ENCODE measurements at places on chromosomes 2 and 18.

DNA sequence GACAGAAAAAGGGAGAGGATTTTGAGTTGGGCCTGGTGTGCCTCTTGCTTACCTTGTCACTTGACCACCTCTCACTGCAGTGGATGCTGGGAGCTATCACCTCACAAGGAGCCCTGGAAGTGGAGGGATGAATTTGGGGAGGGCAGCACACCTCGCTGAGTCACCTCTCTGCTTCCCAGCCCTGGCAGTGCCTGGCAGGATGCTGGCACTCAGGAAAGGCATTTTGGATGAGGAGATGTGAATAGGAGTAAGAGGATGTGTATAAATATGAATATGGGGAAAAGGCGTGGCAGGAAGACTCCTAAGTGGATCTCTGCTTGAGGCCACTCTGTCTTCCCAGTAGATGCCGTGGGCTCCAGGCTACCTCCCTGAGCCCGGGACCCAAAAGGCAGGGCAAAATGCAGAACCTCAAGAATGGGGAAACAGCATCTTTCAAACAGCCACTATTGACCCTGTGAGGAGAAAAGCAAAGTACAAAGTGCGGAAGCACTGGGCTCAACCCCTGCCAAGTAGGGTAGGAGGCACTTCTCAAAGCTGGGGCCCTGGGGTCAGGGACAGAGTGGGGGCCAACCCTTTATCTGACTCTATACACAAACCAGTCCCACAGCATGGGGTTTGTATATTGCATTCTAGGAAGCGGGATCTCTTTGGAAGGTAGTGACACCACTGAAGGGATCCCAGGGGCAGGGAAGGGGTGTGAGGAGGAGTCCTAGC lies 164.5 kb upstream of the GLI2 start:
- no peak for DNase-seq

- no peak for DNase-seq
Observed at GRCh38 chr18:1075322-1075721, 170.7 kb downstream of the ADCYAP1 start.

DNA sequence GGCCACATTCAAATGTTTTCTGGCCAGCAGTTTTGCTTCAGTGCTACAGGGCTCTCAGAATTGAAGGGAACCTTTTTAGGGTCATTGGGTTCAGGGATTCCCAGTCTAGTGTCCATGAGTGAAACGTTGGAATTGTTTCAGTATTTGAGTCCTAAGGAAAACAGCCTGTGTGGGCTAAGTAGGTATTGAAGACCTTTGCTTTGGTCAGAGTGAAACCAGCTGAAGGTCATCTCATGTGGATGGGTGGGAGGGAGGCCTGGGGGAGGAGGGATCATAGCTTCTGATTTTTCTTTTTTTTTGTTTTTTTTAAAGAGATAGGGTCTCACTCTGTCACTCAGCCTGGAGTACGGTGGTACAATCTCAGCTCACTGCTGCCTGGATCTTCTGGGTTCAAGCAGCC lies 20.2 kb downstream of the B3GNT2 start:
- DNase-seq: no peak

- DNase-seq: no peak
Observed at GRCh38 chr2:129117434-129117833, 798.8 kb upstream of the HS6ST1 start.

DNA sequence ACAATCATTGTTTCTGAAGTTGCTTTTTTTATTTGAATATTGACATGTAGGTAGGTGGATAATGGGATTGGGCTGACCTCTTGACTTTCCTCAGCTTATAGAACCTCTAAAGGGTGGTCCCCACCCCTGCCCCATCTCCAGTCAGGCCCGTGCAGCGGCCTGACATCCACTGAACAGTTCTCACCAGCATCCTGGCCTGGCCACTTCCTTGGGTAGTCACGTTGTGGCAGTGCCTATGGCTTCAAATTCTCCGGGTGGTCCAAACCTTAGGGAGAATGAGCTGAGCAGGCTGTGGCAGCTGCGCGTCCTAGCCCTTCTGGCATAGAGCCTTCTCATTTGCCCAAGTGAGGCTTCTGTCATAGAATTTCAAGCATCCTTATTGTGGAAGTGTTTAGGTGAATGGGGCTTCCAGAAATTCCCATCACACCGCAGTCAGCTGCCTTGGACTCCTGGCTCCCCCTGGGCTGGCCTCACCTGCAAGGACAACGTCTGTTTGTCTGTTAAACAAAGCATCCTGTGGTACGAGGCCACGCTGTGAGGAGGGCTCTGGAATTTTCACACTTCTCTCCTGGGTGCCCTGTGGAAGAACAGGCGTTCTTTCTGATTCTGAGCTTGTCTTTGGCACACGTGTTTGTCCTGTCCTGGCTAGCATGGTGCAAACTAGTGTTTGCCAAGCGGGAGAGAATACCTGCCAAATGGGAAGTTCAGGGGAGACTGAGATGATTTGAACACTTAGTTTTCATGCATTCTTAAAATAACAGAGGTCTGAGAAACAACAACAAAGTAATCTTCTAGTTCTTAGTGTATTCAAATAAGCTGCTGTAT lies 31.8 kb upstream of the OTOS start:
- DNase-seq: no peak

GRCh38 chr2:215280326-215280725 lies 31.5 kb upstream of the ATIC start:
- DNase-seq: no peak

DNA sequence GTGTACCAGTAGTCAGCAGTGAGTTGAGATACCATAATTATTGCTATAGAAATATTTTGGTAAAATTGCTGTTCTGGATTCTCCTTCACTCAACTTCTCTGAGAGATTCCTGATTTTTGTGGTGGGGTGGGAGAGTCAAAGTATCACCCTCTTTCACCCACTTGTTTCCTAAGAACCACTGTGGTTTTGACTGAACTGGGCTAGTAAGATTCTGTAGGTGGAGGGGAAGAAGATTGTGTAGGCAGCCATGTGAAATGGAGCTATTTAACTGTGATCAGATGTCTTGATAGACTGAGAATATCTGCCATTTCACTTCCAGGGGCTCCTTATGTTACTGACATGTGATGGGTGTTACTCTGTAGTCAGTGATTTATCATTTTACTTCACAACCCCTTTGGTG lies 45.3 kb downstream of the BIRC6 start:
- DNase-seq: no peak
